ENCODE measurements at places on chromosomes 2 and 18. TPM values are rescaled to one million over a fixed set of nuclear protein-coding genes. Genes with fewer than 3 reads are reported as not detected.

DNA sequence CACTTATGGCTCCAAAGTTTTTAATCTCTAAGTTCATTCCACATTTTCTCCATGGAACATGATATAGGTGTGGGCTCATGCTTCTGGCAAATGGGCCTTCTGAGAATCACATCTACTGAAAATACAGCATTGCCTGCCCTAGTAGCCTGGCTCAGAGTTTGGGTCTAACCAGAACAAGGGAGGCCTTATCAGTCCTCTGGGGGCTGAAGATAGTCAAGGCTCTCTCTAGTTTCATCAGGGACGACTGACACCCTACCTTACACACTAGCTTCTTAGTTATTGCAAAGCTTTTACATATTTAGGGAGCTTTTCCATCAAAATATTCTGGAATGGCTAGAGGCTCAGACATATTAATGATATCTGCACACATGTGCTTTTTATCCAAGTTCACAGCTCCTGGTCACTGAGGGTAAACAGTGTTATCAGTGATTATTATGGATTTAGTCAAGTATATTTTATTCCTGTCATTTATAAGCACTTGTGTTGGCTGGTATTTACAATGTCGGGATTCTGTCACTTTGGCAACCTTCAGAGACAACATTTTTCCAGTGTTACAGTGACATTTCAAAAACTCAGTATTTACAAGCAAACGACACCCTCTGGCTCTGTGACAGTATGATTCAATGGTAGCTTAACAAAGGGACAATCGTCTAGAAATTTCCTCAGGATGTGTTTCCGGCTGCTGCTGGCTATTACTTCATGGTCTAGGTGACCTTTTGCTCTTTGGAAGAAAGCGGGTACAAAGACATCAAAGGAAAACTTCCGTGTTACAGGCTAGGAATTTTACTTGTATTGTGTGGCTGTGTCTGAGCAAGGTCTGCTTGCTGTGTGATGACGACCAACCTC lies 200.6 kb downstream of the TCF4 start:
- DNase-seq, result no peak

The UGT1A10 gene
- not detected for total RNA-seq

GRCh38 chr2:189407281-189408209 lies 33.7 kb upstream of the WDR75 start:
- DNase-seq, result no peak

The DES gene
- 2,323 TPM for total RNA-seq

The TTC31 gene
- 18.8 TPM for total RNA-seq

The CCDC68 gene
- total RNA-seq, result 6.9 TPM

The GALNT3 gene
- total RNA-seq, result 0.29 TPM

The NAT8 gene
- not detected for total RNA-seq

DNA sequence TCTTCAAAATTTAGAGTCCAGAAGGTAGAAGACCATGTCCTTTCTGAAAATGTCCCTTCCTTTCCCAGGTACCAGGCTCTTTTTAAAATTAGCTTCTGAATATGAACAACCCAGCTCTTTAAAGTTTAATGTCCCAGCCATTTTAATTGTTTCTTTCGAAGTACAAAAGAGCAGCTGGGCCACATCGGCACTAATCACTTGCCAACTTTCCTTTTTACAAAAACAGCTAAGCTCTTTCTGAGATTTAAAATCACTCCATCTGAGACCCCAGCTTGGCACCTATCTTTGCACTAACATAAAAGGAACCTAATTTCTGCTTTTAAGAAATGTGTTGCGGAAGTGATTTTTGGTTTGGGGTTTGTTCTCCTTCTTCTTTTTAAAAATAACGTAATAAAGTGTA lies 2.6 kb downstream of the BOD1L2 start:
- DNase-seq, result no peak

The ONECUT2 gene
- total RNA-seq, result 0.07 TPM

- no peak for DNase-seq
Measured at GRCh38 chr2:74004212-74005182, 19.8 kb downstream of the TET3 start.

- DNase-seq, result no peak
Measured at GRCh38 chr2:165203689-165204559, at the start of gene SCN3A. TSS of gene SCN3A (minus strand) at chr2:165204050. CDS start at chr2:165176394, 27,656 bp downstream.

DNA sequence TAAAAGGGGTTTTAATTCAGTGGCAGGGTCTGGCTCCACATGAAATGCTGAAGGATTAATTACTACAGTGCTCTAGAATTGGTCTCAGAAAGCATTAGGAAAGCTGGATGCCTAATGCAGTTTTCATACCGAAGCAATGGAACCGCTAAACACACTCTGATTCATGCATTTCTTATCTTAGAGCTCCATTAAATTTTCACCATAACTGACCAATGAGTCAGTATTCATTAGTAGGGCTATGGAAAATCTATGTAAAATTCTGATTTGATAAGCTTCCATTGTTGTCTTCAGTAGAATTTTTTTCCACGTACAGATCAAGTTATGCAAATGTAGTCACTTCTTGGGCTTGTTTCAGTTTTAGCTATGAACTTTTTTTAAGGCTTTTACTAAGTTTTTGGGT lies 359.9 kb downstream of the ARHGAP15 start:
- no peak for DNase-seq

GRCh38 chr2:183459466-183459865 lies 335.2 kb downstream of the NUP35 start:
- no peak for DNase-seq

DNA sequence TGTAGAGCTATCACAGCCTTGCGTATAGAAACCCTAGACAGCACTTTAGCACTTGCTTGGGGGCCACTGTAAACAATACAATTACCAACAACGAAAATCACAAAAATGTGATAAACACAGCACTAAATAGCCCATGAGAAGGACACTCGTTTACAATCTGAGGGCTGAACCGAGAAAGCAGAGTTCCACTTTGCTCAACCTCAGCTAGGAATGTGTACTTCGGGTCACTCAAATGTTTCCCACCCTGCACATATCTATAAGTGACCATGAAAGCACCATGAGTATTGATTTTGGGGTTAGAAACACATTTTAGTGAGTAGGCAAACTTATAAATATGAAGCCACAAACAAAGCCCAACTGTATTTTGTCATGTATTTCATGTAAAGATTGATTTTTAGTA lies 62.3 kb downstream of the FRZB start:
- DNase-seq, result no peak

DNA sequence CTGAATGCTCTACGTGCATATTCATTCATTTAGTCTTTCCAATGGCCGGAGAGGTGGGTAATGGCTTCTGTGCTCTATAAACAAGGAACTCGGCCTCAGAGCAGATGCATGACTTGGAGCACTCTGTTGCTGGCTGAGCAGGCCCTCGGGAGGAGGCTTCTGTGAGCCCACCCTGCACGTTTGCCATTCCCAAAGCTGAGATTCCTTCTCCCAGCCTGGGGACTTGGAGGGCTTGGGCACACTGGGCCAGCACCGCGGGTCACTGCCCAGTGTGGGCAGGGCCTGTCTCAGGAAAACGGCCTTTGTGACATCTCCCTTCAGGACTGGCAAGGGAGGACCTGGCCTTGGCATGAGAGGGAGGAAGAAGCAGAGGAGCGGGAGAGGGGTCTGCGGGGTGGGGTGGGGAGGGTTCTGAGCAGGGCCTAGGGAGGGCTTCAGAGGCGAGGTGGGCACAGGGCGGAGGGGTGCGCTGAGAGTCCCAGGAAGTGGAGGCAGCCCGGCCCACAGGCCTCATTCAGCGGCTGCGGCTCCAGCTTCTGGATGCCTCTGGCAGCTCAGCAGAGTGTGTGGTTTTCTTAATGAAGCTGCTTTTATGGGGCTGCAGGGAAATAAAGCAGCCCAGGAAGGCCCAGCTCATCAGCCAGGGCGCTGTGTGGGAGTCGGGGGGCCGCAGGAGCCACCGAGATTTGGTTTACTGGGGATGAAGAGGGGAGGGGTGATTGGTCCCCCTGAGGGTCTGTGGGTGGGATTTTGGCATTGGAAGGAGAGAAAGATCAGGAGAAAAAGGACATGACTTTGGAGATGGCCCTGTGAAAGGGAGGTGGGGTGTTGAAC lies 51.7 kb upstream of the OTOF start:
- no peak for DNase-seq

The GPR39 gene
- total RNA-seq, result 53.2 TPM

DNA sequence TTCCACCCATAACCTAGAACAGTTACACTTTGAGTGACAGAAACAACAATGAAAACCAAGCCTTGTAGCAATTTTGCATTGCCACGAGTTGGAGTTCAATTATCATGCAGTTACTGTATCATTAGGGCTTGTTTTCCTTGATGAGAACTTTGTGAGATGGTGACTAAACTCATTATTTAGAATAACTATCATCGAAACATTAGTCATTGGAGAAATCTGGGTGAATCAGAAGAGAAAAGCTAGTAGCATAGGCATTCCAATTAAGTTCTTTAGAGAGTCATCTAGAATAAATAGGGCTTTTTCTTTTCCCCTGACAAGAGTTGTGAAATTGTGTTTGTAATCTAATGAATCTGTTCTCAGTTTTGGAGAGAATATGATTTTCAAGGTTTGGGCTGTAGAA lies 122.8 kb upstream of the DOCK10 start:
- no peak for DNase-seq

The SFT2D3 gene
- 8.6 TPM for total RNA-seq

The MTLN gene
- 54.7 TPM for total RNA-seq

All from uterus (tissue), 4 donors.